ENCODE measurements at places on chromosomes 7 and 10.

DNA sequence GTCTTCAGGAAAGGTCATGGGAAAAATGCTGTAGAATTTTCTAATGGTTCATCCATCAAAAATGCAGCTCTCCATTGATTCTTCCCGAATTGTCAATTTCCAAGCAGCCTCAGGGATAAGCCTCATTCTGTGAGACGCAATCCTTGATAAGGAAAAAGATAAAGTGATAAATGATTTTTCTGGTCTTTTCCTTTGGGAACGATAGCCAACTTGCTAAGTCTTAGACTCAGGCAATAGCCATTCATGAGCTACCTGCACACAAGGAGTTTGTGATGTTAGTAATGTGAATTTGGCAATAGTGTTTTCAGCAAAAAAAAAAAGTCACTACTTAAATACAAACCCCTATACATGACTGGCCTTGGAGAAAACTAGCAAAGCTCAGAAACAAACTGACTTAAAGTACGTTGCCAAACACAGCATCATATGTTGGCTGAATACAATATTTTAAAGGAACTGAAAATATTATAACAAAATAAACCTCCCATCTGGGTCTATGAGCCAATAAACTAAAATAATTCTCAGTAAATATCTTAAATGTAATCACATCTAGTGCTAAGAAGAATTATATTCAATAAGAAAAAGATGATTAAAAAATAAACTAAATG lies 75.5 kb downstream of the KLF6 start:
- H3K4me3 ChIP-seq = no peak overlapping the region
- H3K4me1 ChIP-seq = no peaks in the 10 kb centered on the region
- no peak overlapping the region for H3K27ac ChIP-seq
- H3K36me3 ChIP-seq = peaks cover 22% of the 10 kb centered on the region

DNA sequence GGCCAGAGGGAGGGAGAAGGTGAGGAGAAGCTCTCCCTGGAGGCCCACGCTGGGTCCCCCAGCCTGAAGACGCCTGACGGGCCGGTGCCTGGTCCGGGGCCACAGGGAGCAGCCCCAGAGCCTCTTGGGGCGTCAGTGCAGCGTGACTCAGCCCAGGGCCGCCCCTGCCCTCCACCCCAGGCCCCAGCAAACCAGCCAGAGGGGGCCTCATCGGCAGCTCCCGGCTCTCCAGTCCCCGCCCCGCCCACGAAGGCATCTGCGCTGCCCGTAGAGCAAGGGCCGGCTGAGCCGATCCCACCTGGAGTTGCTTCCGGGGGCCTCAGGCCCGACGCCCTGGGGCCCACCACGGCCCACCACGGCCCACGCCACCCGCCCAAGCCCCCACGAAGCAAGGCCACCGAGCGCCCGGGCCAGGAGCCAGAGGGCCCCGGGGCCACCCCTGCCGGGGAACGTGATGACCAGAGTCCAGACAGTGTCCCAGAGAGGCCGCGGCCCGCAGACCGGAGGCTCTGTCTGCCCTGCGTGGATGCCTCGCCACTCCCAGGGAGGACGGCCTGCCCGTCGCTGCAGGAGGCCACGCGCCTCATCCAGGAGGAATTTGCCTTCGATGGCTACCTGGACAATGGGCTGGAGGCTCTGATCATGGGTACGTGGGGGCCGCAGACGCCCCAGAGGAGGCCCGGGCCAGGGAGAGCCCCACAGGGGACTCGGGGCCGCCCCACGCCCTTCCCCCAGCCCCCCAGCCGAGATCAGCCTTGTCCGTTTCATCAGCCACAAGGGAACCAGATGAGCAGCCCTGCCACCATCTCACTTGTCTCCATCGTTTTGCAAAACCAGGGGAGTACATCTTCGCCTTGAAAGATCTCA lies 31.2 kb upstream of the UTF1 start:
- no peak for DNase-seq
- H3K4me3 ChIP-seq = no peak overlapping the region
- no peaks in the 10 kb centered on the region for H3K4me1 ChIP-seq
- H3K36me3 ChIP-seq = no peaks in the 10 kb centered on the region
- H3K27me3 ChIP-seq = peaks cover 1% of the 10 kb centered on the region
- H3K27ac ChIP-seq = no peak overlapping the region

DNA sequence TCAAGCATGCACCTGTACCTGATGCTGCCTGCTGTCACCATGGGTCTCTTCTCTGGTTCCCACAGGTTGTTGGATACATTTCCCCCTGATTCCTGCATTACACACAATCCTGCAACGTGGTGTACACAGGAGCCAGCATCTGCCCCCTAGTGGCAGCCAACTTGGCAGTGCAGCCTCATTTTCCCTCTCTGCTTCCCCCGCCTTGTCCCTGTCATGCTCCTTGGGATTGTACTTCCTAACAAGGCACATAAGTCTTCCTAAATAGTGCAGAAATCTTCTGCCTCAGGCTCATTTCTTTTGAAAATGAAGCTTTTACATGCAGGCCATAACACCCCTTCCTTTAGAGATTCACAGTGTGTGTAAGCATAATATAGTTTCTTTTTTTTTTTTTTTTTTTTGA lies 387.5 kb downstream of the CCSER2 start:
- no peaks in the 10 kb centered on the region for H3K36me3 ChIP-seq
- H3K4me1 ChIP-seq = no peaks in the 10 kb centered on the region
- no peak overlapping the region for H3K27ac ChIP-seq
- no peak for DNase-seq
- H3K27me3 ChIP-seq = peaks cover 26% of the 10 kb centered on the region
- no peak overlapping the region for H3K4me3 ChIP-seq

GRCh38 chr7:14104861-14105260 lies 115.4 kb upstream of the ETV1 start:
- H3K4me1 ChIP-seq = no peaks in the 10 kb centered on the region
- no peaks in the 10 kb centered on the region for H3K27me3 ChIP-seq
- no peaks in the 10 kb centered on the region for H3K36me3 ChIP-seq
- no peak for DNase-seq

Data from naive thymus-derived CD8-positive, alpha-beta T cell (primary cell).